ENCODE measurements at places on chromosomes 6 and 20.

GRCh38 chr6:36099869-36100483 is 30.3 kb upstream of the MAPK13 start:
- no peak for DNase-seq

DNA sequence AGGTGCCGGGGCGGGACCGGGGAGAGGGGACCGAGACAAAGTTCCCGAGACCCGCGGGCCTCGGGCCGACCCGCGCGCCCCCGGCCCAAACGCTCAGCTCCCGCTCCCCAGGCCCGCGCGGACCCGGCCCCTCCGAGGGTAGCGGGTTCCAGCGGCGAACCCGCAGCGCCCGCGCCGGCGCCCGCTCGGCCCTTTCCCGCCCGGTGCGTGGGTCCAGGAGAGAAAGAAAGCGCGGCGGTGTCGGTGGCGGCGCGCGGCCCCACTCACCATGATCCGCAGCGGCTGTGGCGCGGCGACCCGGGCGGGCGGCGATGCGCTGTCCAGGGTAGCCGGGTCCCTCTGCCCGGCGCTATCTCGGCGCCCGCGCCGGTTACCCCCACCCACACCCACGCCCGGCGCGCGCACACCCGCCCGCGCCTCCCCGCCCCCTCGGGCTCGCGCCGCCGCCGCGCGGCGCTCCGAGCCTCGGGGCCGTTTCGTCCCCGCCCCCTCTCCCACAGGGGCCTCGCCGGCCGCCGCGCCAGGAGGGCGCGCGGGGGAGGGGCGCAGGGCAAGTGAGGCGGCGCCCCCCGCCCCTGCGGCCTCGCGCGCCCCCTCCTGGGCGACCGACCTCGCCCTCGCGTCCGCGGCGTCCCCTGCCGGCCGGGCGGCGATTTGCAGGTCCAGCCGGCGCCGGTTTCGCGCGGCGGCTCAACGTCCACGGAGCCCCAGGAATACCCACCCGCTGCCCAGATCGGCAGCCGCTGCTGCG is at the start of gene ELOVL2:
TSS of gene ELOVL2 (minus strand) at position 345 of the 751 bp plus-strand sequence. CDS start at position 270, 75 bp downstream.
- DNase-seq = no peak

- DNase-seq = peak; percentile 25
Observed at GRCh38 chr6:108453601-108454185, 107.0 kb upstream of the FOXO3 start.

DNA sequence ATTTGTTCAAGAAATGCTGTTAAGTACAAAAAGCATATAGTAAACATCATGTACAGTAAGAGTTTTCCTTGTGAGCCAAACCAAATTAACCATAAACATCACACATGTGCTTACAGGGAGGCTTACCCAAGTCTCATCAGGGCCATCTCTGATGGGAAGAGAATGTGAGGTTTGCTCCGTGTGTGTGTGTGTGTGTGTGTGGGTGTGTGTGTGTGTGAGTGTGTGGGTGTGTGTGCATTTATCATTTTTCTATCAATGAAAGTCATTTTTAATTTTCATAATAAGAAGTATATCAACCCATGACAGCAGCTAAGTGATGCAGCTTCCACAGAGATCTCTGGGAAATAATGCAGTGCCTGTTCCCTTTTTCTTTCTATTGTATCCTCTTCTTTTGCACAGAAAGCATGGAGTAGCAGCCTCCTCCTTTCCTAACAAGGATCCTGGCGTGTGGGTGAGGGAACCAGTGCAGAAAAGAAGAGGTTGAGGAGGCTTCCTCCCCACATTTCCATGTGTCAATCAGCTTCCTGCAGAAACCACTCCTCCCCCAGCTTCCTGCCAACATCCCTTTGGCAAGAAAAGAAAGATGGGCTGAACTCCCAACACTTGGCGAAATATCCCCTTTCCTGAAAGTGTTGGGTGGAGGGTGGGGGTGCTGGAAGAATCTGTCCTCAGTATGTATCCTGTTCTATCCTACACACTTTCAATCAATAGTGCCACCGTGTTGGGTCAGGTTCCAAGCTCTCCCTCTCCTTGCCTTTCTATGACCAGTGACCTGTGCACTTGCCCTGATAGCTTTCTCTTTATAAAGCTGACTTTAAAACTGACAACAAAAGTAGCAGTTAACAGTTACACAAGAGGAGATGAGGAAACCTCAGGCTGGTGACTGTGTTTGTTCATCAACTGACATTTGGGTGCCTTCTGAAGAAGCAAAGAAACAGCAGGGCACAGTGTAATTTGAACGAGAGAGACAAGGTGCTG is 251.8 kb upstream of the CITED2 start:
- DNase-seq = peak; percentile 81

- peak; percentile 62 for DNase-seq
Observed at GRCh38 chr6:22153384-22154158, 143.3 kb downstream of the PRL start.

DNA sequence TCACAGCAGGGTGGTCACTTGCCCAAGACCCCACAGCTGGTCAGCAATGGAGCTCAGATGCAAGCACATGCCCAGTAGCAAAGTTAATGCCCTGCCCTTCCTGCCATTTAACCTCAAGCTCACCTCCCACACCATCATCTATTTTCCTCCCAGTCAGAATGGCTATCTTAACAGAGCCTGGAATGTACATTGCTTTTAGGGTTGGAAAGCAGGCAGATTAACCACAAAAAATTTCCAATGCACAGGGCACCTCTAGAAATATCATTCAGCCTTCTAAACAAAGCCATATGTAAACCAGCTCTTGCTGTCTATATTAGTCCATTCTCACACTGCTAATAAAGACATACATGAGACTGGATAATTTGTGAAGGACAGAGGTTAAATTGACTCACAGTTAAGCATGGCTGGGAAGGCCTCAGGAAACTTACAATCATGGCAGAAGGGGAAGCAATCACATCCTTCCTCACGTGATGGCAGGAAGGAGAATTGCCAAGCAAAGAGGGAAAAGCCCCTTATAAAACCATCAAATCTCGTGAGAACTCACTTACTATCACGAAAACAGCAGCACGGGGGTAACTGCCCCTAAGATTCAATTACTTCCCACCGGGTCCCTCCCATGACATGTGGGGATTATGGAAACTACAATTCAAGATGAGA is 106.9 kb downstream of the FYN start:
- DNase-seq = no peak

DNA sequence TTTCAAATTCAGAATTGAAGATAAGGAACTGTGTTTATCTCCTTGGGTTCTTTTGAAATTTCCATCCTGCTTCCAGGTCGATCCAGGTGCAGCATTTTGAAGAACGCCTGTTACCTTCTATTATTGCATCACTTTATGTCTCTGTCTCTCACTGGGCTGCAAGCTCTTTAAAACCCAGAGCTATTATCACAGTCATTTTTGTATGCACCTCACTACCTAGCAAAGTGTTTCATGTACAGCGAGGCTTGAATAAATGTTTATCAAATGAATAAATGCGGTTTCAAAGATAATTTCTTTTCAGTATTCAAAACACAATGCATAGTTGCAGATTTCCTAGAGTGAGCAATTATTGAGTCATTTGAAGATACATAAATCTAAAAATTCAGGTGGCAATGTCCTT is 34.2 kb downstream of the GFOD1 start:
- no peak for DNase-seq

DNA sequence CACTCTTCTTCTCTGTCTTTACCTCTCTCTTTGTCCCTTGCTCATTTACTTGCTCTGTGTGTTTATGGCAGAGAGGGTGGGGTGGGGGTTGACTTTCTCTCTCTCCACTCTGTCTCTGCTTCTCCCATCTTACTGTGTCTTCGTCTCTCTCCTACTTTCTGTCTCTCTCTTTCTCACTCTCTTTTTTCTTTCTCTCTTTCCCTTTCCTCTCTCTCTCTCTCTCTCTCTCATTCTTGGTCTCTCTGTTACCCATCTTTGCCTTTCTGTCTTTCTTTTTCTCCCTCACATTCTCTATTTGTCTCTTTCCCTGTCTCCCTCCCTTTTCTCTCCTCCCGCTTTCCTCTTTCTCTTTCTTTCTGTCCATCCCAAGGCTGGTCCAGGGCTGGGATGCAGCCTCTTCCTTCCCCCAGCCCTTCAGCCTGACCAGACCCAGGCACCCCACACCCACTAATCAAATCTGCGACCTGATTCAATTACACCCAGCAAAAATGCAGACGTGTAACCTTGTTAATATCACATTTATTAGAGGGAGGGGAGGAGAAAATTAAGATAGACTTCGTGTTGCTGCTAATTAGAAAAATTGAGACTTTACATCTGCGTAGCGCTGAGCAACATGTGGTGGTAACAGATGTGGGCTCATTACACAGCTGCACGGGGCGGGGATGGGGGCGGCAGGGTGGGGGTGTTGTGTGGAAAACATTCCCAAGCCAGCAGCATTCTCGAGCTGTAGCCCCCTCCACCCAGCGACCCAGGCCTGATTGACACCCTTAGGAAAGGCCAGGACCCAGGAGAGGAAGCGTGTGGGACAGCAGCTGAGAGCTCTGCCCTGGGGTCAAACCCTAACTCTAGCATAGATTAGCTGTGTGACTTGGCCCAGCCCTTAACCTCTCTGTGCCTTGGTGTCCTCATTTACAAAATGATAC is 124.9 kb upstream of the MAFB start:
- no peak for DNase-seq

DNA sequence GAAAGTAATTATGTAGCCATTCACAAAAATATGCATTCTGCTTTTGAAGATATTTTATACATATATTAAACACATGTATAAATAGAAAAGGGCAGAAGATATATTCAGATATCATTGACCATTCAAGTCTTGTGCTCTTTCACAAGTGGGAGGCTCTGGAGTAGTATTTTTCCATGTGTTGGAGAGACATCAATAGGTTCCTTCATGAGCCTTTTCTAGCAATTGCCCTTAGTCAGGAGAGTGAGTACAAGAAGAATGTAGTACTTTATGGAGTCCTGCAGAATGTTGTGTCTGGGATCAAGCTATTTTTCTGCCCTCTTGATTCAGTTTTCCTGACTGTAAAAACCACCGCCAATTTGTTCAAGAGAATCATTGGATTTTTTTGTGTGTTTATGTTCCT is 117.9 kb downstream of the LRRC1 start:
- DNase-seq = no peak

DNA sequence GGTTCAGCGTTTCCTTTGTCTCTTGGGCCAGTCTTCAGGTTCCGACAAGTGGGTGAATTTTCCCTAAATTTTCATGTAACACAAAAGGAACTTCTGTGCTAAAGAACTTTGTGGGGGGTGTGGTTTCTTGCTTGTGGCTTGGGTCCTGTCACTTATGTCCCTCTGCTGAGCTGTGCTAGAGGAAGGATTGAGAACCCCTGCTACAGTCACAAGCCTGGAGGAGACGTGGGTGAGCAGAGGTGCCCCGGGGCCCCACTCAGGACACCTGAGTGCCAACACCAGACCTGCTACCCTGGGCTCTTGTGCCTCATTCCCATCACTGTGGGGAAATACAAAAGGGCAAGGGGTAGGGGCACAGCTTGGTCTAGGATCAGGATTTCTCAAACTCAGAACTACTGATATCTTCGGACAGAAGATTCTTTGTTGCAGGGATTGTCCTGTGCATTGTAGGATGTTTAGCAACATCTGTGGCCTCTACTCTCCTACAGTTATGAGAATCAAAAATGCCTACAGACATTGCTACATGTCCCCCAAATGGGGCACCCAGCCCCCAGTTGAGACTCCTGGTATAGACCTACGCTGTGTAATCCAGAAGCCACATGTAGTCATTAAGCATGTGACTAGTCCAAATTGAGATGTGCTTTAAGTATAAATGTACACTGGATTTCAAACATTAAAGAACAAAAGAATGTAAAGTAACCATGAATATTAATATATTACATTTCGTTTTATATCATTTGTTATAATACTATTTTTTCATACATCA is 128.7 kb downstream of the LY86 start:
- DNase-seq = peak; percentile 39

DNA sequence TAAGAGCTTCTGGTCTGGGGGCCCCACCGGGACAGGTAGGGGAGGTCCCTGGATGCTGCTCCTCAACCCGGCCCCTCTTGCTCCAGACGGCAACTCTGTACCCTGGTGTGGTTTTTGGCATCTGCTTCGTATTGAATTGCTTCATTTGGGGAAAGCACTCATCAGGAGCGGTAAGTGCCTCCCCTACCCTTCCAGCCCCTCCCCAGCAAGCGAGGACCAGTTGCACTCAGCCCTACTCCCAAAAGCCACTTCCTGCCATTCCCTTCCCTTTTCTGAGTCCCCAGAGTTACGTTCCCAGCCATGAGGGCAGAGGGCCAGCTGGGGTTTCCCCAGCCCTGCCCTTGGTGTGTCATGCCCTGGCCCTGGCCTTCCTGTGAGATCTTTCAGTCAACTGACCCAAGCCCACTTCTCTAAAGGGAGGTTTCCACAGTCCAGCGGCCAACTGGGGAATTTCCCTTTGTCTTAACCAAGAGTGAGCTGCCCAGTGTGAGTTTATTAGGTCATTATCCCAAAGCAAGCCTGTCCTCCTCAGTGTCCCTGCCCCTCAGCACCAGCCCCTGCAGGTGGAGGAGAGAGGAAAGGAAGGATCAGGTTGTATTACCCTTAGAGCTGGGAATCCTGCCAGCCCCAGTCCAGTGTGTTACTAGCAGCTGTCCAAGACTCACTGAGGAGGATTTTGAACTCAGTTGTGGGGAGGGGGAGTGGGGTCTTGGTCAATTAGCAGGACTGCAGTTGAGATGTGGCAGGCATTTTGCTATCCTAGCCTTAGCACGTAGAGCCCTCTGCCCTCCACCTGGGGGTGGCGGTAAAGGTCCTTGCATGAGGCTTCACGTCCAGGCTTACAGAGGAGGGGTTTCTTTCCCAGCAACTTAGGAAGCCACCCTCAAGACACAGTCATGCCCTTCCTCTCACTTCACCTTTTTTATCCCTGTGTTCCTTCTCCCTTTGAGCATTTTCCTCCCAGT is 45.8 kb downstream of the TM9SF4 start:
- DNase-seq = peak; percentile 100

DNA sequence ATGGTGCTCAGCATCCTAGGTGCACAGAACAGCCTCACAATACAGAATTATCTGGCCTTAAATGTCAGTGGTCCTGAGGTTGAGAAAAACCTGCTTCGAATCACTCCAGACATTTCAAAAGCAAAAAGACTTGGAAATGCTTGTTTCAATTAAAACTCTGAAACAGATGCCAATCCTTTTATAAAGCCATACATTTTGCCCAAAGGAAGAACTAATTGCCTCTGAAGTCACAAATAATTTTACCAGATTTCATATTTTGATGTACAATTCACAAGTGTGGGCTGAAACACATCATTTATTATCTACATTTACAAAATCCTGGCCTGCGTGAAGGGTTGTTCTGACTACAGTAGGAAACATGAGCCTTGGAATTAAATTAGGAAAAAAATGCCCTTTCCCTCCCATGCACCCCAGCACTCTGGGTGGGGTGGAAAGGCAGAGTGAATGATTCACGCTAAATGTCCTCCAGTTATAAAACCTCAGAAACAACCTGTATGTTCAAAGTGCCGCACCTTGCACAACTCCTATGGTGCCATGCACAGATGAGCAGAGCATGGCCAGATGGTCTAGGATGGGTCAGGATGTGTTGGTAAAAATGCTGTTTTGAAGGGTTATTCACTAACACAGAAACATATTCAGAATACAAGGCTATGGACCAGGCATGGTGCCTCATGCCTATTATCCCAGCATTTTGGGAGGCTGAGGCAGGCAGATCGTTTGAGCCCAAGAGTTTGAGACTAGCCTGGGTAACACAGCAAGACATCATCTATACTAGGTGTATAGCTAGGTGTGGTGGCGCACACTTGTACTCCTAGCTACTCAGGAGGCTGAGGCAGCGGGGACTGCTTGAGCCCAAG is 87.0 kb downstream of the ZMYND8 start:
- DNase-seq = no peak

- no peak for DNase-seq
Observed at GRCh38 chr20:49620364-49621240, 52.7 kb upstream of the PTGIS start.
